Smooth muscle cell of trachea (primary cell): ENCODE measurements at places on chromosomes 5 and 9. TPM values are rescaled to one million over a fixed set of nuclear protein-coding genes. Genes with fewer than 3 reads are reported as not detected.

PHYHD1 gene
- total RNA-seq: 16.1 and 18.7 TPM in 2 replicates

SLC34A3 gene
- under 0.01 TPM in 1 of 2 replicates, not detected in the other for total RNA-seq

GCNT4 gene
- 1.6 and 2.3 TPM in 2 replicates for total RNA-seq

LRRC70 gene
- total RNA-seq: 0.50 and 1.3 TPM in 2 replicates

KIF20A gene
- 12.2 and 108 TPM in 2 replicates for total RNA-seq

CTXN3 gene
- total RNA-seq: not detected in 2 replicates
